Bronchus fibroblast of lung (primary cell): ENCODE measurements at places on chromosomes 3 and 15. TPM values are rescaled to one million over a fixed set of nuclear protein-coding genes. Genes with fewer than 3 reads are reported as not detected.

IL16 gene
- 0.34 and 1.0 TPM in 2 replicates for total RNA-seq

TARS3 gene
- total RNA-seq, result 4.5 and 4.8 TPM in 2 replicates

RPS17 gene
- 2,921 and 3,119 TPM in 2 replicates for total RNA-seq

BNC1 gene
- total RNA-seq, result 7.1 and 8.5 TPM in 2 replicates

NUDT16 gene
- total RNA-seq, result 12.6 and 13.1 TPM in 2 replicates

AADAC gene
- not detected in 2 replicates for total RNA-seq

CCDC80 gene
- 101 and 114 TPM in 2 replicates for total RNA-seq

SOX2 gene
- not detected in 2 replicates for total RNA-seq

PIF1 gene
- total RNA-seq, result 22.0 and 26.9 TPM in 2 replicates

ALDH1A2 gene
- total RNA-seq, result 0.30 and 0.84 TPM in 2 replicates

DUSP7 gene
- total RNA-seq, result 15.5 and 16.5 TPM in 2 replicates

PLSCR5 gene
- total RNA-seq, result not detected in 2 replicates

LRTM1 gene
- total RNA-seq, result not detected in 2 replicates

UBXN7 gene
- 5.4 and 6.1 TPM in 2 replicates for total RNA-seq

EPHB1 gene
- total RNA-seq, result 1.0 and 1.5 TPM in 2 replicates

SERPINI2 gene
- not detected in 2 replicates for total RNA-seq
